ENCODE measurements at places on chromosomes 12 and 14.
A peak's percentile ranks its signal among the peaks of the same experiment; 100 is the strongest.

- DNase-seq, result no peak
Measured at GRCh38 chr12:67452119-67452805, 183.1 kb downstream of the CAND1 start.

DNA sequence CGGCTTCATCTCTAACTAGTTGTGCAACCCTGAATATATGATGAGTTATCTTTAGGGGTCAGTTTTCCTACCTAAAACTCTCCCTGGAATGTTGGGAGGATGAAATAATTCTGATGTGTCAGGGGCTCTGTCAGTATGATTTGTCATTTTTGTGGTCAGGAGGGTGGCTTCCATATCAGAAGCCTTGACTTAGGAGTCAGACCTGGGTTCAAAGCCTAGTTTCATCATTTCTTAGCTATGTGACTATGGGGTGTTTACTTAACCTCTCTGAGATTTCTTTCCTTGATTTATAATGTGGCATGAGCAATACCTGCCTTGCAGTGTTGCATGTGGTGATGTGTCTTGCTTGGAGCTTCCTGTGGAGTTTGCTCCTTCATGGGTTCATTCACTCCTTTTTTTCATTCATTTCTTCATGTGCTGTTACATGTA, 146.8 kb downstream of the CHST11 start:
- DNase-seq, result no peak

DNA sequence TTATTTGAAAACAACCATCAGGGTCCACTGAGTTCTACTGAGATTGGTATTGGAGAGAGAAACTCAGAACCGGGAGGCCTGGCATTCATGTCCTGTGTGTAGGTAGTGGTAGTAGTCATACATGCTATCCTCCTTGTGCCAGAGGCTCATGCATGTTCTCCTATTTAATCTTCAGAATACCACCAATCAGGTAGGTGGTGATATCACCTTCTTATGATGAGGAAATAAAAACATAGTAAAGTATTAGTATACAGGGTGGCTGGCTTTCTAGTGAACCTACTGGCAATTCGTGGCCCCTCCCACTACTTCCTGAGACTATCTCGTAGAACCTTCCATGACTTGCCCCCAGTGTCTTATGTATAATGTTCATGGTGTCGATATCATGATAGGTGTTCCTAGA, 40.5 kb upstream of the EID3 start:
- no peak for DNase-seq

DNA sequence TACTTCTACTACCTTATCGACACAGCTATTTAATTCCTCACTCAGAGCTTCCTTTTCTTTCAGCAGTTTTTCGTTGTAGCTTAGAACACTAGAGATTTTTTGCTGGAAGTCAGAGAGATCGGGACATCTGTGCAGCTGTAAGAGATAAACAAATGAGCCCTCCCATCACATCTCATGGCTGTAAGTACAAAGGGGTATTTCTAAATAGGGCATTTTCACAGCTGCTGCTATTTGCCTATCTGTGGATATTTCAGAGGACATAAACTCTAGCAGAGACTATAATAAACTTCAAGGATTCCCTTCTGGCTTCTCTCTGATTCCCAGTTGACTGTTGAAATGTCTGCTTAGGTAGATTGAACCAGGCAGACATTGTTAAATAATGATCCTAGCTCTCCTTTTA, 76.1 kb upstream of the SAV1 start:
- DNase-seq, result no peak

- peak; percentile 71 for DNase-seq
Measured at GRCh38 chr14:75648066-75648838, 12.4 kb downstream of the ERG28 start.

DNA sequence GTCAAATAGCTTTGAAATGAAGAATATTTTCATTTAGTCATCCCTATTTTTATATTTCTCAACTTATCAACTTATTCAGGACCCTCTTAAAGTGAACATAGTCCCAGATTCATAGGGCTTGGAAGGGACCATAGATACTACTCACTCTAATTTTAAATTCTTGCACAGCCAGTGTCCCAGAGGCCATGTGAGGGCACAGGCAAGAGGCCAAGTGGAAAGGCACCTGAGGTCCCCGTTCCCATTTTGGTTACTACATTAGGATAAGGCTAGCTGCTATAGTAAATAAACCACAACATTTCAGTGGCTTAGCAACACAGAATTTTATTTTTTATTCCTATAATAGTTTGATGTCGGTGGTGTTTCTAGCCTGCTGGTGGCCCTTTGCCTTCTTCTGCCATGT, 227.8 kb downstream of the SPTSSA start:
- DNase-seq, result no peak
